T-helper 1 cell treated with Interleukin-12 subunit alpha and Interleukin-12 subunit beta and Interleukin-4 antibody, amounts not matched to agents 30 ng/mL and 1 ng/mL, for 36 hours (primary cell): ENCODE measurements at places on chromosomes 1 and 21. TPM values are rescaled to one million over a fixed set of nuclear protein-coding genes. Genes with fewer than 3 reads are reported as not detected.

The AZIN2 gene
- 5.1 and 5.5 TPM in 2 replicates for total RNA-seq

The MAP3K21 gene
- total RNA-seq: 0.91 and 0.93 TPM in 2 replicates

The GBP6 gene
- 3.8 and 4.2 TPM in 2 replicates for total RNA-seq

The SLFNL1 gene
- total RNA-seq: 0.20 and 0.34 TPM in 2 replicates

The ANKRD45 gene
- total RNA-seq: not detected in 2 replicates

The CITED4 gene
- total RNA-seq: 14.1 and 16.7 TPM in 2 replicates

The SLC9C2 gene
- total RNA-seq: not detected in 2 replicates

The HES2 gene
- total RNA-seq: 0.63 and 1.1 TPM in 2 replicates

The ST6GALNAC3 gene
- total RNA-seq: 0.12 TPM in 1 of 2 replicates, not detected in the other

The PPM1J gene
- total RNA-seq: 0.10 TPM in 1 of 2 replicates, not detected in the other

The LIX1L gene
- total RNA-seq: 38.9 and 39.0 TPM in 2 replicates

The NBPF6 gene
- total RNA-seq: 0.39 and 0.46 TPM in 2 replicates

The CR1L gene
- total RNA-seq: not detected in 2 replicates

The SYT11 gene
- total RNA-seq: 38.3 and 38.8 TPM in 2 replicates

The C8B gene
- not detected in 2 replicates for total RNA-seq

The TMEM125 gene
- total RNA-seq: not detected in 2 replicates

The KCNH1 gene
- total RNA-seq: not detected in 2 replicates

The MARCKSL1 gene
- 26.1 and 26.7 TPM in 2 replicates for total RNA-seq

The IFI6 gene
- 267 and 279 TPM in 2 replicates for total RNA-seq

The F5 gene
- total RNA-seq: 16.7 and 17.5 TPM in 2 replicates

The TCP10L gene
- total RNA-seq: 0.95 and 1.6 TPM in 2 replicates

The SEC22B gene
- 32.0 and 33.2 TPM in 2 replicates for total RNA-seq

The HEYL gene
- not detected in 2 replicates for total RNA-seq
